ENCODE measurements at places on chromosomes 2 and 18. TPM values are rescaled to one million over a fixed set of nuclear protein-coding genes. Genes with fewer than 3 reads are reported as not detected.

Gene DNAH6
- total RNA-seq = 0.12 TPM

Gene ASXL3
- 0.87 TPM for total RNA-seq

Gene TDRD15
- not detected for total RNA-seq

Gene MC5R
- total RNA-seq = not detected

Gene AFF3
- 3.1 TPM for total RNA-seq

Gene EFEMP1
- total RNA-seq = 10.8 TPM

Gene SIX3
- total RNA-seq = under 0.01 TPM

Gene CXCR1
- not detected for total RNA-seq

Gene LOXHD1
- not detected for total RNA-seq
